T-helper 9 cell (primary cell): ENCODE measurements at places on chromosomes 6 and 20.

GRCh38 chr6:20402092-20402341 is 338 bp downstream of the E2F3 start:
- no peak for DNase-seq

DNA sequence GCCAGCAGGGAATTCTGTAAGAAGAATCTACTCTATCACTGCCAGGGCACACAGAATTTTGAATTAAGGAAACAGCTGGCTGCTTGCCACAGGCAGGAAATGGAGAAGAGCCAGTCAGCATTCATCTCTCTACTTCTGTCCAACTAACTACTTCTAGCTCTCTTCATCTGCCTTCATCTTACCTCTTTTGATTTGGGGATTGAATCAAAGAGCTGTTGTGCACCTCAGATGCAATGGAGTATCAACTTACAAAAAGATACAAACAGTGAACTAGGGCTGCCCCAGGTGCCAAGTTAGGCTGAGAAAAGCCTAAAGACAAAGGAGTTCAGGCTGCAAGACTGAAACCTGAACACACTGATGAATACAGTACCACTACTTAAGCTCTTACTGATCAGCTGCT is 82.0 kb downstream of the PTPRK start:
- no peak for DNase-seq

GRCh38 chr20:59747671-59748515 is 143.6 kb downstream of the PHACTR3 start:
- no peak for DNase-seq

- DNase-seq = no peak
These were observed 54.6 kb upstream of the CST7 start for GRCh38 chr20:24894488-24894887.

DNA sequence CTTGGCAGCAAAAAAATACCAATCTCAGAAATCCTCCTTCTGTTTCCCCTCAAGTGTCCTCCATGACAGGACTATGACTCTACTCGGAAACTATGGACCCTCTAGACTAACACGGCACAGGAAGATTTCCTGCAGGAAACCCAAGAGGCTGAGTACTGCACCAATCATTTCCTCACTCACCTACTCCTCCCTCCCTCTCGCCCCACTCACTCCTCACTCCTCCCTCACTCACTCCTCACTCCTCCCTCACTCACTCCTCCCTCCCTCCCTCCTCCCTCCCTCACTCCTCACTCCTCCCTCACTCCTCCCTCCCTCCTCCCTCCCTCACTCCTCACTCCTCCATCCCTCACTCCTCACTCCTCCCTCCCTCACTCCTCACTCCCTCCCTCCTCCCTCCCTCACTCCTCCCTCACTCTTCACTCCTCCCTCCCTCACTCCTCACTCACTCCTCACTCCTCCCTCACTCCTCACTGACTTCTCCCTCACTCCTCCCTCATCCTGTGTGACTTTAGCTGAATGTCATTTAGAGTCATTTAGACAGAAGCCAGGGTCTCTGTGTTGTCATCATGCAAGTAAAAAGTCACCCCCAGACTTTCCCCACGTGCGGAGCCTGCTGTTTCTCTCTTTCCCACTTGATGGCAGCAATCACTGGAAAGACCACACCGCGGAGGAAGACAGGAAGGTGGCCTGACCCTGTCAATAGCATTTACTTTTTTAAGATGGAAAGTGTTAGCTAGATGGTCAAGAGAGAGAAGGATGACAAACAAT is 226.8 kb upstream of the PDE10A start:
- no peak for DNase-seq

DNA sequence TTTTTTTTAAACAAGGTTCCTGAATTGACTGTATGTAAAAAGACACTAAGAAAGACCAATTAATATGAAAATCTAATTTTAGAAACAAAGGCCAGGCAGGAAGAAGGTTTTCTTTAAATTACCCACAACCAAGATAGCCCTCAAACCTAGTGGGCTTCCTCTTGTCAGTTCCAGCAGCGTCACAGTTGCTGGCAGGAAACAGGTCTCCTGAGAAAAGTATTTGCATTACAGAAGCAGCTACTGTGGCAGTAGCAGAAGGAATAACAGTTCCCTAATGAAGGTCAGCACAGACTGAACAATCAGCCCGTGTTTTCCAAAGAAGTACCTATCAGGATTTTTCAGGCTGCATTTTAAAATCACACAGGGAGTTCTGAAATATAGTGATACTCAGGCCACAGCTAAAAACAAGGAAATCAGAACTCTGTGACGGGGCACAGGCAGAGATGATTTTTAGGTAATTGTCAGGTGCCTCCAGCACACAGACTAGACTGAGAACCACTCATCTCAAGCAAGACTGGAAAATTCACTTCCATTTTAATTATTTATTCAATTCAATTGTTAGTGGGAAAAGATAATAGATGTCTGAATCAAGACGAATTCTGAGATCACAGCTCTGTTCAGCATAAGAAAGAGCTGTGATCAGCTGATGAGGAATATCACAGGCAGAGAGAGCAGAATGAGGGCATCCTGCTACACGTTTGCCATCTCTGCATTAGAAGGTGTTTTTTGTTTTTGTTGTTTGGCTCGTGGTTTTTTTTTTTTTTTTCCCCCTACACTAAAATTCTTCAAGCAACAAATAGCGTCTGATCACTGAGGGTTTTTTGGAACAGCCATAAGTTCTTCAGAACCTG is 230.5 kb upstream of the KHDRBS2 start:
- no peak for DNase-seq

DNA sequence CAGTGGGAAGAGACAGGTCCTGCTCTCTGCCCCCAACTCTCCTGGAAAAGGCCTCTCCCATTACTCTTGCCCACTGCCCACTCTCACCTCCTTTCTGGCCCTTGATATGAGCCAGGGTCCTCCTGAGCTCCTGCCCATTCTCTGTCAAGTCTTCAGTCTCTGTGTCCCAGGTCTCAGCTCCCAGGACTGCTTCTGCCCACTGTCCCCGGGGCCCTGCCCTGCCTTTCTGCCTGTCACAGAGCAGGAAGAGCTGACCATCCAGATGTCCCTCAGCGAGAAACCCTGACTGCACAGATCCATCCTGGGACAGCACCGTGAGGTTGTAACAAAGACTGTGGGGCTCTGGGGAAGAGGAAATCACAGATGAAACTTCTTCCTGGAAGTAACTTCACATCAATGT is 22.2 kb downstream of the HLA-F start:
- DNase-seq = no peak

DNA sequence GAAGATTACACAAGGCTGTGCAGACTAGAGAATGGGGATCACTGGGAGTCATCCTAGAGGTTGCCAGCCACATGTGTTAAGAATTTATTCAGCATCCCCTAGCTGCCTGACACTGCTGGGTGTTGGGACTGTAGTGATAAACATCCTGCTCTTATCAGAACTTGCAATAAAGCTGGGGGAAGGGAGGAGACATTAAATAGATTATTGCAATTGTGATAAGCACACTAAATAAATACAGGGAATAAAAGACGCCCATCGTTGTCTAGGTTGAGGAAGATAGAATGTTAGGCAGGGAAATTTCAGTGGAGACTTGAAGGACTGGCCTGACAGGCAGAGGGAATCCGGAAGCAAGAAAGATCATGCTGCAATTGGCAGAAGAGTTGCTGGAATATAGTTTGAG is 33.2 kb upstream of the TRAM2 start:
- no peak for DNase-seq

GRCh38 chr6:11975353-11975977 is 36.6 kb upstream of the HIVEP1 start:
- DNase-seq = no peak
